ENCODE measurements at places on chromosomes 11 and 22.

- DNase-seq = no peak
Measured at GRCh38 chr22:24953384-24954113, 1.0 kb downstream of the KIAA1671 start.

GRCh38 chr11:105929084-105929955 lies 92.7 kb downstream of the MSANTD4 start:
- no peak for DNase-seq

- no peak for DNase-seq
Measured at GRCh38 chr22:18113680-18114394, 3.2 kb downstream of the TUBA8 start.

DNA sequence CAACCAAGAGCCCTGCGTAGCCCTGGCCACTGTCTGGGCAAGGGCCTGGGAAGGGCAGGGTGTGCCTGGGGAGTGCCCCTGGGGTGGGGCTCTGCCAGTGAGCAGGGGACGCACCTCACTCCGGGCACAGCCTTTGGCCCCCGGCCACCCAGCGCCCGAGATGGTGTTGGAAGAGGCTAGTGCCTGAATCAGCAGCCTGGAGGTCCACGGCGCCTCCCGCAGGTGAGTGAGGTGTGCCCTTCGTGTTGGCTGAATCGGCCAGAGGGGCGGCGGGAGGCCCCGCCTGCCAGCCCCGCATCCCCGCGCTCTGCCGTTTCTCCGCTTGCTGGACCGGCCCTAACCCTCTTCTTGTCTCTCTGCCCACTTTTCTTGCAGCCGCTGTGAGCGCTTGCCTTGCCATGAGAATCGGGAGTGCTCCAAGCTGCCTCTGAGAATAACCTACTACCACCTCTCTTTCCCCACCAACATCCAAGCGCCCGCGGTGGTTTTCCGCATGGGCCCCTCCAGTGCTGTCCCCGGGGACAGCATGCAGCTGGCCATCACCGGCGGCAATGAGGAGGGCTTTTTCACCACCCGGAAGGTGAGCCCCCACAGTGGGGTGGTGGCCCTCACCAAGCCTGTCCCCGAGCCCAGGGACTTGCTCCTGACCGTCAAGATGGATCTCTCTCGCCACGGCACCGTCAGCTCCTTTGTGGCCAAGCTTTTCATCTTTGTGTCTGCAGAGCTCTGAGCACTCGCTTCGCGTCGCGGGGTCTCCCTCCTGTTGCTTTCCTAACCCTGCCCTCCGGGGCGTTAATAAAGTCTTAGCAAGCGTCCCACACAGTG lies 60.1 kb downstream of the FBLN1 start:
- no peak for DNase-seq

- no peak for DNase-seq
Measured at GRCh38 chr11:113179181-113179704, 135.1 kb upstream of the TTC12 start.

- DNase-seq = no peak
Measured at GRCh38 chr11:63766531-63767235, 1.9 kb downstream of the ZFTA start.

DNA sequence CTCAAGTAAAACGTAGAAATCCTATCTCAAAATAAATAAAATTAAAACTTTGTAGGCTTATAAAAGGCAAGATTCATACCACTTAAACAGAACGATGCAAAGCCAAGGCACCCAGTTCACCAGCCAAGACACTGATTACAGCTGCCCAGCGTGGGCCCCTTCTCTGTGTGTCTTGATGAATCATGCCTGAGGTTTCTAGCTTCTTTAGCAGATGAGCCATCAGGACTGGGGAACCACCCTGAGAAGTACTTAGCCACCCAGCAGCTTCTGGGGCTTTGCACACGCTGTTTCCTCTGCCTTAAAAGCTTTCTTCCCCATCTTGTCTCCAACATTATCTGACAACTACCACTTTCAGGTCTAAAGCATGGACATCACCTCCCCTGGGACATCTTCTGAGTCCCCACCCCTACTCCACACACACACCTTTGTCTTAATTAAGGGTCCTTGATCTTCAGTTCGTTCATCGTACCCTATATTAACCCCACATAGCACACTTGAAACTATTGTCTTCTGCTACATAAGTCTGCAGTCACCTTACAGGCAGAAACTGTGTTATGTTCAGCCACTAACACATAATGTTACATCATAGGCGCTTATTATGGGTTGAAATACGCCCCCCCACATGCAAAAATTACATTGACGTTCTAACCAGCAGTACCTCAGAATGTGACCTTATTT lies 8.7 kb upstream of the LAYN start:
- DNase-seq = no peak

GRCh38 chr11:32231909-32232493 lies 141.1 kb downstream of the RCN1 start:
- DNase-seq = no peak

All from stimulated activated CD8-positive, alpha-beta memory T cell treated with anti-CD3 and anti-CD28 coated beads, Interleukin-15, amount 100 ng/mL, for 24 hours (primary cell).